ENCODE measurements at places on chromosomes 13 and 19.

- no peak for DNase-seq
Observed at GRCh38 chr13:75181906-75182305, 300.1 kb downstream of the TBC1D4 start.

DNA sequence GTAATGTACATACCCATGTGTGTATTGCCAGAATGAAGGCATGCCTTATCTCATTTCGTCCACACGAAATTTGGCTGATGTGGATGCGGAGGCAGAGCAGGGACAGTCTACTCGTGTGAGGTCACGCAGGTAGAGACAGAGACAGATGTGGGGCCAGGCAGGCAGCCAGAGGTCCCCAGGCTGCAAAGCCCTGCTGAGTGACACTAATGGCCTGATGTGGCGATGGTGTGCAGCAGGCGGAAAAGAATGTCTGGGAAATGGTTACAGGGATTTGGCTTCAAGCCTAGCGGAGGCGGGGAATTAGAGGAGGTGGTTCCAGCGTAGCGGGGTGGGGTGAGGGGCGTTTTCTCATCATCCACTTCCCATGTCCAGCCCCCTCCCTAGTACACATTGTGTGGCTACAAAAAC is 4.2 kb upstream of the IZUMO2 start:
- no peak for DNase-seq

- DNase-seq, result peak; percentile 28
Observed at GRCh38 chr19:22783651-22784410, at the start of gene ZNF99. TSS of gene ZNF99 (minus strand) at chr19:22784151. CDS start at chr19:22784016, 135 bp downstream.

DNA sequence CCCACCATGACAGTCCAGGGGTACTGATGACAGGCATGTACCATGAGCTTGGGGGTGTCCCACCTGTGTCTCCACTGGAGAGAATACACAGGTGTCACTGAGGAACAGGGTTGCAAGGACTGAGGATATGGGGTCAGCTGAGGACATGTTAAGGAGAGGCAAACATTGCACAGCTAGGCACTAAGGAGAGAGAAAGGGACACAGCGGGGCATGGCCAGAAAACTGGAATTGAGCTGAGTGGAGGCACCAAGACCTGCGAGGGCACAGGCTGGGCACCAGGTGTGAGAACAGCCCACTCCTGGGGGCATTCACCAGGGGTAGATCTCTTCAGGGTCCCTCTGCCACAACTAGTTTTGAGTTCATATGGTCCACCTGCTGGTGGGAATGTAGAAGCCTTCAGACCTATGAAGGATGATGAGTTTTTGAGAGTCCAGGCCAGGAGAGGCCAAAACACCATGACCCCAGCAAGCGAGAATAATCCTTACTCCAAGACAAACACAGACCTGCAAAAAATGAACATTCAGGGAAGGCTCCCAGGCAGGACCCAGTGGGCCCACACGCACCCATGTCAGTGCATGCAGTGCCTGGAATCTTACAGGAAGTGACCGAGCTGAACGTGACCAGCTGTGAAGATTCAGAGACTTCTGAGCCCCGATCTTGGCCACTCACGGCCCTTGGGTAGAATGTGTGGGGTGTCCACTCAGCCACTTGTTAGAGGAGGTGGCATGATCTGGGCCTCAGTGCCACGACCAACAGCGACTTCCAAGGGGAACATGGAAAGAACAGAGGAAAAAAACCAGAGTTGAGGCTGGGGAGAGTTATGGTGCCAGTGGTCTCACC is 1.4 kb upstream of the ZNF584 start:
- DNase-seq, result no peak

DNA sequence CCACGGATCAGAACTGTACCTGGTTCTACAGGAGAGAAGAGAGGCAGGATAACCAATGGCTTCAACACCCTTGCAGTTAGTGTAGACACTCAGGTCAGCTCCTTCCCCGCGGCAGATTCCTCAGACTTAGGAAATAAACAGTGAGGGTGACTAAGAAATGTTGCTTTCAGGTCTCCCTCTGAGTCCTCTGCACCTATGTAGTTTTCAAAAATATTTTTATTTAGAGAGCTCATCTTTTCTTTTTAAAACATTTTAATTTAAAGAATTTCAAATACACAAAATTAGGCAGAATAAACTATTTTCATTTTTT is 195.2 kb downstream of the KLF12 start:
- DNase-seq, result no peak

DNA sequence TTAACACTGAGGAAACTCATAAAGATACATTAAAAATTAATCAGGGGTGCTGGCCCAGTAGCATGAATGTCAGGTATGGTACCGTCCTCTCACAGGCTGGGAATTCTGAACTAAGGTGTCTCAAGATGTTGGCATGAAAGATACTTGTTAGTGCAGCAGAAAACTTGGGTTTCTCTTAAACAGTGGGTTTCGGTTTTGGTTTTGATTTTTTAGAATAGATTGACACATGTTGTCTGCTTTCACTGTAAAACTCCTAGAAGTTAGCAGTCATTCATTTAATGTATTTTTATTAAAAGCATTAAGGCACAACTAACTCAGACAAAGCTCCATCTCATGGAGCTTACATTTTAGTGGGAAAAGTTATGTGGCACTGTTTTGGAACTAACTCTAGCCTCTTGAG is 3.5 kb upstream of the OBI1 start:
- no peak for DNase-seq

- no peak for DNase-seq
Observed at GRCh38 chr19:40278361-40279035, 6.6 kb downstream of the AKT2 start.

DNA sequence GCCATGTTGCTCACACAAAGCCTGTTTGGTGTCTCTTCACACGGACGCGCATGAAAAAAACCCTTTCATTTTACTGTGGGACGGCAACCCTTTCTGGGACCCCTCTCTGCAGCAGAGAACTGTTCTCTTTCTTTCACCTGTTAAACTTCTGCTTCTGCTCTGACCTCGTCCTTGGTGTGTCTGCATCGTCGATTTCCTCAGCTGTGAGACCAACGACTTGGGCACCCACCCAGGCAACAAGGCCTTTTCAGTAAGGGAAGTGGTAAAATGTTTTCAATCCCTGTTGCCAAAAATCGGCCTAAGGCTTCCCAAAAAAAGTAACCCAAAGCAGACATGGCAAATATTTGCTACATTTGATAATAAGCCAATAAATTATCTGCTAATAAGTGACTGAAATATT is 515.3 kb downstream of the IRS2 start:
- no peak for DNase-seq

- no peak for DNase-seq
Observed at GRCh38 chr19:16205205-16206045, 7.7 kb downstream of the AP1M1 start.

DNA sequence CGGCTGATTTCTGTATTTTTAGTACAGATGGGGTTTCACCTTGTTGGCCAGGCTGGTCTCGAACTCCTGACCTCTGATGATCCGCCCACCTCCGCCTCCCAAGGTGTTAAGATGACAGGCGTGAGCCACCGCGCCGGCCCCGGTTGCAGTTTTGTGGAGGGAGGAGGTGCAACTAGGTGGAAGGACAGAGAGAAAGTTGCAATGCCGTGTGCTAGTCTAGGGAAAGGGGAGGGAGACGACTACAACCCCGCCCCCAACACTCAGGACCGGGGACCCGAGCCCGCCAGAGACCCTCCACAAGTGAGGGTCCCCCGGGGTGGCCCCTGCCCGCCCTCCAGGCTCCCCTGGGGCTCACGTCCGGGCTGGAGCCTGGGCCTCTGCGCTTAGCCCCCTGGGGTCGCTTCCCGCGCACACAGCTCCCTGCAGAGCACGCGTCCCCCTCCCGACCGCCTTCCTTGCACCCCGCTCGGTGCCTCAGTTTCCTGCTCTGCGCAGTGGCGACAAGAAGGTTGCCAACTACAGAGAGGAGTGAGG is 1.2 kb upstream of the ARID3A start:
- DNase-seq, result no peak

GRCh38 chr13:39040206-39040605 is 1.9 kb downstream of the NHLRC3 start:
- DNase-seq, result no peak
